ENCODE measurements at places on chromosomes 4 and X.

DNA sequence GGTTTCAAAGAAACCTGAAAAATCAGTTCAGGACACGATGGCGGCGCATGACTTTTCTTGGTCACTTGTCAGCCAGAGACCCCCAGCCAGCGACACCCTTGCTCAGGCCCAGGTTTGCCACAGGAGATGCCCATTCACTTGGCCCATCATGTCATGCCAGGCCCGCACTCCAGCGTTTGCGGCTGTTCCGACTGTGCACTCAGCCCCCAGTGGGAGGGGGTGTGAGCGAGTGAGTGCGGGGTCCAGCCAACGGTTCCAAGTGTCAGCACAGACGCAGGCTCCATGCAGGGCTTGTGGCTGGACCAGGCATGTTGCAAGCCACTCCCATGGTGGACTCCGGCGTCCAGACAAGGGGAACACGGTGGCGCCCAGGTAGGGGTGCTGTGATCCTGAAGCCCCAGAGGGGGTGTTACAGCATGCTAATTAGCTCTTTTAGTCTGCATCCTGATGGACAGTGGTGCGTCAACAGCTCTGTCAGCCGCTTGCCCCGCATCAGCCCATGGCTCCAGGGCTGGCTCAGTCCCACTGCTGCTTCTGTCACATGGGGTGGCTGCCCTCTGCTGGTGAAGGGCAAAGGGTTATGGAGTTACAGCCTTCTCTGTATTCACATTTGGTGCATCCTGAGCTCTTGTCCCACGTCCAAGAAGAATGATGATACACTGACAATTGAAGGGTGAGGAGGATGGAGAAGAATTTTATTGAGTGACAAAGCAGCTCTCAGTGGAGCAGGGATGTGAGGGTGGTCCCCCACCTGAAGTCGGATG, 3.7 kb upstream of the MAEA start:
- no peak for DNase-seq

GRCh38 chr4:141711211-141711610, 74.8 kb downstream of the IL15 start:
- DNase-seq: no peak

- no peak for DNase-seq
These were observed 301.0 kb downstream of the KCTD8 start for GRCh38 chr4:44147571-44148075.

DNA sequence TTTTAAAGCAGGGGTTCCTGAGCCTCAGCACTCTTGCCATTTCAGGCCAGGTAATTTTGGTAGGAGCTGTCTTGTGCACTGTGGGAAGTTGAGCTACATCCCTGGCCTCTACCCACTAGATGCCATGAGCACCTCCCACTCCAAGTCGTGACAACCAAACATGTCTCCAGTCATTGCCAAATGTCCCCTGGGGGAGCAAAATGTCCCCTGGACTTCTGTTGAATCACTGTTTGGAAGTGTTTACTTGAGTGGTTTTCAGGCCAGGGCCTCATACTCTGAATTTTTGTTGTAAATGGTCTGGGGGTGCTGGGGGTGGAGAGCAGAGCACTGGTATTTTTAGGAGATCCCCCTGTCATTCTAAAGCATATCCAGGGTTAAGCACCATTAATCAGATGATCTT, 3.2 kb downstream of the PDK3 start:
- no peak for DNase-seq

DNA sequence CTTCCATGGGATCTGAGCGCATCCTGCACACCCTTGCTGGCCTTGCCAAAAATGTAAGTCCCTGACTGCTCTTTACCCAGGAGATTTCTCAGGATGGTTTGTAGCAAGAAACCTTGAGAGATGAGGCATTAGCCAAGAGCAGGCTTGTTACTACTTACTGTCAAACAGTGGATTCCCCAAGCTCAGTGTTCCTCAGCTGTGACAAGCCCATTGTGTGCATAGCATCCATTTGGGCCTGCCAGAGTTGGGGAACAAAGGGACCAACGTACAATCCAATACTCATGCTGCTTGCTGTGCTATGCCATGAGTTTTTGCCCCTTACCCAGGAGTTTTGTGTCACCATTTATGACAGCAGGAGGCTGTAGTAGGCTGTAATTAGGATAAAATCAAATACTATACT, 267.6 kb downstream of the TENM3 start:
- DNase-seq: no peak

DNA sequence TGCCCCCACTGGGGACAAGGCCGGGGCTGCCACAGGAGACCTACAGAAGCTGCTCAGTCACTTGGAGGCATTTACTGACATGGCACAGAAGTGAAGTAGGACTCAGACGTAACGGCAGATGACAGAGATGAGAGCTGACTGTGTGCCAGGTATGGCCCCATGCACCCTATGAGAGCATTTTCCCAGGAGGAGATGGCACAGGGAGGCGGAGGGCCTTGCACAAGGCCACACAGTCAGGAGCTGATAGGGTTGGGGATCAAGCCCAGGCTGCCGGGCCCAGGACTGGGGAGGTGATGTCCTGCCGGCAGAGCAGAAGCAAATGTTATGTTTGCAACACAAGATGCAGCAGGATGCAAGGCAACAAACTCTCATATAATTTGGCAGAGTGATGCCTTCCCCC, 34.1 kb downstream of the NAT8L start:
- DNase-seq: no peak

DNA sequence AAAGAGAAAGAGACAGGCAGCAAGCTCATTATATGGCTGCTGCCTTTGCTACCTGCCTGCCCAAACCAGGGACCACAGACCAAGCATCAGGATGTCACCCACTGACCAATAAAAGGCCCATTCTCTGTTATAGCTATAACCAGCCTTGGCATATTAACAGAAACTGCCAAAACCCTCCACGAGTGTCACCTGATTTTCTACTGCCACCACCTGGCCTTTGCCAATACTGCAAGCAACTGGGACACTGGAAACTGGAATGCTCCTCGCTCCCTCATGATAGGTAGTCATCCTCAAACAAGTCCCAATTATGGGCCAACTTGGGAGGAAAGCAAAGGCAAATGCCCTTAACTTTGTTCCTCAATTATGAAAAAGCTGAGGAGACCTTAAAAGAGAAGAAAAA, 76.0 kb downstream of the SPIN4 start:
- DNase-seq: no peak

DNA sequence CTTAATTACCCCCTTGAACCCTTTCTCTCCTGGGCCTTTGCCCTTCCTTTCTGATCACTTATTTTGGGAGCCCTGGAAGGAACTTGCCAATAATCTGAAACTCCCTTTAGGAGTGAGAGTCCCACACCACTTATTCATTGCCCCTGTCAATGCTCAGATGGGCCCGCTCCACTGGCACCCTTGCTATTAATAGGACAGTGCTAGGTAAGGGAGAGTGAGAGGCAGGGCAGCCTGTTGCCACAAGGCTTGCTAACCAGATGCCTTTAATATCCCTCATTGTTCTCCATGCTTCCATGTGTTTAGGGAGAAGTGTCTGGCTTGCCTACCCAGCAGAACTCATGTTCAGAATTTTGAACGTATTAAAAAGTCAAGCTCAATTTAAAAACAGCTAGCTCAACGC, 1.7 kb upstream of the NHS start:
- DNase-seq: no peak

- no peak for DNase-seq
These were observed 35.7 kb upstream of the APLN start for GRCh38 chrX:129690435-129690834.

GRCh38 chr4:13917015-13917414, 289.5 kb upstream of the BOD1L1 start:
- no peak for DNase-seq

GRCh38 chrX:129737916-129738315, 863 bp upstream of the XPNPEP2 start:
- DNase-seq: no peak

DNA sequence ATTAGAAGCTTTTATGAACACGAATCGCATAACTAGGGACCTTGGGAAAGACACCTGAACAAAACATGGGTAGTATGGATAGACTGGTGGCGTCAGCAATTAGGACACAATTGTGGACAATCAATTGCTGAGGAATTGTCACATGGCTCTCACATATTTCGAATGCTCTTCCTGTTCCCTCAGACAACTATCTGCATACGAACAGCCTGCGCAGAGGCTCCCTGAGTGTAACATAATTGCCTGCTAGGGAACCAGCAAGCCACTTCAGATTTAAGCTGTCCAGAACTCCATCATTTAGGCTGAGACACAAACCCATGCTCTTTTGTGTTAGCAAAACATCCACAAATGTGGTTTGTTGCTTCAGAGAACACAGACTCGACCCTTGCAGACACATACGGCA, 160.8 kb downstream of the MGST2 start:
- no peak for DNase-seq

GRCh38 chr4:166400270-166400894, 527.3 kb downstream of the TLL1 start:
- no peak for DNase-seq

- DNase-seq: no peak
These were observed 816.0 kb upstream of the PCDH10 start for GRCh38 chr4:132332932-132333723.

- no peak for DNase-seq
These were observed 170.0 kb downstream of the ARHGAP10 start for GRCh38 chr4:147901916-147902315.

GRCh38 chr4:17718471-17718870, 63.0 kb downstream of the FAM184B start:
- DNase-seq: no peak

DNA sequence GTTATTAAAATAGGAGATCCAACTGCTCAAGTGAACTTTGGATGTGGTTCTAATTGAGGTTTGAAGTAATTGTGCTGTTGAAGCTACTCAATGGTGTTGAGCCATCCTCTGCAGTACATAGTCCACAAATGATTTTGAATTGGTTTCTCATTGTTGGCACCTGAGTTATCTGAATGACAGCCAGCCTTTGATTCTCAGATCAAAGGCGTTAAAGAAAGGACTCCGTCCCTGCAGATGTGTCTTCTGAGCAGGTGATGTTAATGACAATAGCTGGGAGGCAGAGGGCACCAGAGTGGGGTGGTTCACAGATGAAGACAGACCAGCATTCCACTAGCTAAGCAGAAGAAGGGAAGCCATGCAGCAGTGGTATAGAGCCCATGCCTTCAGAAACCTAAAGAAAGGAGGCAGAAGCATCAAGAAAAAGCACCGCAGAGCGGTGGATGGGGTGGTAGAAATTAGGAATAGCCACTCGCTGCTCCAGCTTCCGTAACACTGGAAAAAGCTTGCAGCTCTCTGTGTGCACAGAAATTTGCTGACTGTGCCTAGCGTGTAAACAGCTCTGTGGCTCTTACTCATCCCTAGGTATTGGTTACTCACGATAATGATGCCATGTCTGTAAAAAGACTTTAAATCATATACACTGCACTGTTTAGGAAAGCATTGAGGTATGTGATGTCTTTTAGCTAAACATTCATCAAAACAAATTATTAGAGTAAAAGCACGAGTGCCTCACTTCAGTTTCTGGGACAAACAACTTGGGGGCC, 79.2 kb upstream of the CLCN4 start:
- no peak for DNase-seq

GRCh38 chr4:108355902-108356535, 187.3 kb upstream of the LEF1 start:
- DNase-seq: no peak

GRCh38 chrX:136159611-136160025, 12.3 kb downstream of the FHL1 start:
- DNase-seq: no peak

GRCh38 chr4:151409470-151410313, 716 bp downstream of the FHIP1A start:
- DNase-seq: no peak

GRCh38 chrX:53093177-53093655, 726 bp upstream of the KANTR start:
- DNase-seq: peak; percentile 11

- no peak for DNase-seq
These were observed 11.4 kb upstream of the SORCS2 start for GRCh38 chr4:7180938-7181337.

GRCh38 chr4:56130606-56131155, 181.9 kb downstream of the CEP135 start:
- no peak for DNase-seq

DNA sequence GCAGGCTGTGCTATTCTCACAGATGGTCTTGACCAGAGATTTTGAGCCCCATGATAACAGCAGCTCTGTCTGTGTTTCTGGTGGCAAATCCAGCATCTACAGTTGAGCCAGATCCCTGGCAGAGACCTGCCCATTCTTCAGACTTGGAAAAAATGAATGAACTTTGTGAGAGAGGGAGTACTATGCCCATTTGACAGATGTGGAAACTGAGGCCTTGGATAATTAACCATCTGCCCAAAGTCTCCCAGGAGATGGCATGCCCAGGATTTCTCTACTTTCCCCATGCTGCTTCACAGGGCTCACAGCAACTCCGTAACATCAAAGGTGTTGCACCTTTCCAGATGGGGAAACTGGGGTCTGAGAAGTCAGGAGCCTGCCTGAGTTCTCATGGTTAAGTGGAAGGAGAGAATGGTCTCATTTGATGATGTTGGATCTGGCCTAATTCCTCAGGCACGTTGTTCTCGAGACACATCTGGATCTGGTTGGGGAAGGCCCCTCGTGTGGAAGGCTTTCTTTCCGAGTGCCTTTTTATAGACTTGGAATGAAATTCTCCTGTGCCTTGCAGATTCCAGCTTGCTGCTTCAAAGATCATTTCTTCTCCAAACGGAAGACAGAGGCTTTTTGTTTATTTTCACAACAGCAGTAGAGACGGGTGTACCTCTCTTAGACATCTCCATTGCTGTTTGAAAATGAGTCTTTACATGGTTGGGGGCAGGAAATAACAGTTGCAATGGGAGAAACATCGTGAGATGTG, 73.3 kb upstream of the STX18 start:
- no peak for DNase-seq

- no peak for DNase-seq
These were observed 1972.6 kb downstream of the ARAP2 start for GRCh38 chr4:34271479-34272355.

- DNase-seq: no peak
These were observed 194.0 kb upstream of the HHIP start for GRCh38 chr4:144451766-144452450.

- DNase-seq: no peak
These were observed 6.3 kb upstream of the SORCS2 start for GRCh38 chr4:7186031-7186430.

DNA sequence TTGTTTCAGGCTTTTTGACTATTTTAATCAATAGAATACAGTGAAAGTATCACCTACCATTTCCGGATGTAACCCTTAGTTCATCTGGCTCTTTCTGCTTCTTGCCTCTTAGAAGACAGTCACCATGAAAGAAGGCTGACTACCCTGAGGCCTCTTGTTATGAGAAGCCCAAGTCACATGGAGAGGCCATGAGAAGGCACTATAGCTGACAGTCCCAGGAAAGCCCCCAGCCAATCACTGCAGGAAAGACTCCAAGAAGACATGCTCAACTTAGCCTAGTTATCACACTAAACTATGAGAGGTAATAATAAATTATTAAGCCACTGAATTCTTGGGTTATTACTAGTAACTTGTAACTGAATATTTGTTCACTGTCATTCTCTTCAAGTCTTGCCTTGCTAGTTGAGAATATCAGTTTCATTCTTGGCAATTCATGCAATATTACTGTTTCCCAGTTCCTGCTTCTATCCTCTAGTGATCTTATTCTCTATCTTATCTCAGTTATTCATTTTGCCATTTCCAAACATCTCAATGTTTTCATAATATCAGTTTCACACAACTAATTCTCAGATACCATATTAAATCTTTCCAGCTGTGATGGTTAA, 57.1 kb upstream of the GUCY1A1 start:
- no peak for DNase-seq

GRCh38 chr4:25908491-25908901, 5.5 kb upstream of the SMIM20 start:
- peak; percentile 48 for DNase-seq

GRCh38 chrX:115499112-115499805, 61.7 kb upstream of the PLS3 start:
- DNase-seq: no peak

GRCh38 chr4:3656416-3657356, 109.5 kb upstream of the ADRA2C start:
- no peak for DNase-seq

Measured in occipital lobe (tissue), 3 donors.